NCI-H1694 treated with DMSO at 0.1 percent for 48 hours (cell line): ENCODE measurements at places on chromosomes 12 and 14.

GRCh38 chr12:124147575-124147974 is 147.3 kb upstream of the RFLNA start:
- no peak for DNase-seq

DNA sequence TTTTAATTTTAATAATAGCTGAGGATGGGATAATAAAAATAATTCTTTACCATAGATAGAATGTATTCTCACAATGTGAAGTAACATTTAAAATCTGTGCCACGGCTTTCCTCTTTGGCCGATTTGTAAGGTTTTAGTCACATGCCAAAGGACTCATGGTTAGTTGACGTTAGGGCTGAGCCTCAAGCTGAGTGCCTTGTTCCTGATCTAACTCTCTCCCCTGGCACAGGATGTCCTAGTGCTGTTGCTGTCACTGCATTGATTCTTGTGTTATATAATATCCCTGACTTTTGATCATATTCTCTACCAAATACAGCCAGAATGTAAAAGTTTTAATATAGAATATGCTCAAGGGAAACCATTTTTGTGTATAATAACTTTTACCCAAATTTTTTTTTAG is 144.3 kb downstream of the PELI2 start:
- no peak for DNase-seq

DNA sequence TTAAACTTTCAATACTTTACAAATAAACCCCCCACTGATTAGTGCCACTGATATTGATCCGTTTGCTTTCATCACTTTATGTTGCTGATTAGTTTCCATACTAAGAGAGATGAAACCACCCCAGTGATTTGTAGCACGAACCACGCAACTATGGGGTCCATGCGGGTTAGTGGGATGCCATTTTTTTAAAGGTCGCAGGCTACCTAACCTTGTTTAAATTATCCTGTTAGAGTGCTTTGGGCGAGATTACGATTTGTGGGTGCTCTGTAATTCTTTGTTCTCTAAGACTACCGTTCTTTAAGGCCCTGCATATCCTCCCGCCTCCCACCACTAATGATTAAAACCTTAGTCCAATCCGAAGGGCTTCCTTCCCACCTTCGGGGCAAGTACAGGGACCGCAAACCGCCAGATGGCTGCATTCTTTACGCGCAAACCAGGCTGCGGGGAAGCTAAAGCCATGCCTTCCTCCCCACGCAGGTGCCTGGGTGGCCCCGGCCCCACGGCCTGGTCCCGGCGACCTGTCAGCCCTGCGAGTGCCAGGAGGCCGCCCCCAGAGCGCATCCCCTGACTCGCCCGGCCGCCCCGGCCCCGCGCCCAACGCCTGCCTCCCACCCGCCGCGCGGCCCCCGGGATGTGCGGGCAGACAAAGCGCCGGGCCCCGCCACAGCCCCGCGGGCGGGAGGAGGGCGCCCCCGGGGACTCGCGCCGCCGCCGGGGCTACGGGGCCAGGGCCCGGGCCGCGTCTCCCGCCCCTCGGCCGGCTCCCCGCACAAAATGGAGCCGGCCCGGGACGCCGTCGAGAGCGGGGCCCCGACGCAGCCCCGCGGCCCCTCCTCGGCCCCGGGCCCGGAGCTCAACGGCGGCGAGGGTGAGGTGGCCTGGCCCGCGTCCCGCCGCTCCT is 759 bp downstream of the NFYB start:
- DNase-seq, result peak; percentile 28

DNA sequence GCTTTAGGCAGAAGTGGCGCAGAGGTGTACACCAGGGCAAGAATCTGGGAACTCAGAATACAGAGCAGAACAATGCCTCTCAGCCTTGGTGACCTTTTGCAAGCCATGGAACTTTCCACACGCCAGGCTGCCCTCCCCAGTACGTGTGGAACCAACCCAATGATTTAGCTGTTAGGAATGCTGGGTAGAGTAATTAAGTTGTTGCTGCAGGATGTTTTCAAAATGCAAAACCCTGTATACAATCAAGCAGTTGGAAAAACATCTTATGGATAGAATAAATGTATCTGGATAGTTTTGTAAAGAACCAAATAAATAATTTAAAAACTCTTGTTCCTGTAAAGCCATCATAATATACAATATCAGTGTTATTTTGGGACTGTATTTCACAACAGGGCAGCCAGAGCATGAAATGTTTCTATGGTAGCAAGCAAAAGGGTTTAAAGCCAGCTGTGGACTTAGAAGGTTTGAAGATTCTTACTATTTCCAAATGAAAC is 19.4 kb downstream of the PPP1R36 start:
- no peak for DNase-seq

- no peak for DNase-seq
These were observed 106.8 kb upstream of the RTL1 start for GRCh38 chr14:101010293-101010692.

- no peak for DNase-seq
These were observed 58.9 kb downstream of the GRIP1 start for GRCh38 chr12:66620026-66620425.

DNA sequence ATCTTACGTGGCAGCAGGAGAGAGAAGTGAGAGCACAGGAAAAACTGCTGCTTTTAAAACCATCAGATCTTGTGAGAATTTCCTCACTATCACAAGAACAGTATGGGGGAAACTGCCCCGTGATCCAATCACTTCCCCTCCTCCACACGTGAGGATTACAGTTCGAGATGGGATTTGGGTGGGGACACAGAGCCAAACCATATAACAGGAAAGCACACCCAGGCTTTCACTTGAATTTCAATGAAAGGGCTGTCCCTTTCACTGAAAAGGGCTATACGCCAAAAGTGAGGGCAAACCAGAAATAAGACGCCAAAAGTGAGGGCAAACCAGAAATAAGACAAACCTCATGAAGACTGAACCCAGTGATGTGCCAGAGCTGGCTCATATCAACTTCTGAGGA is 22.8 kb upstream of the TMEM233 start:
- no peak for DNase-seq

- DNase-seq, result no peak
These were observed 2.2 kb downstream of the NCKAP5L start for GRCh38 chr12:49825971-49826421.

DNA sequence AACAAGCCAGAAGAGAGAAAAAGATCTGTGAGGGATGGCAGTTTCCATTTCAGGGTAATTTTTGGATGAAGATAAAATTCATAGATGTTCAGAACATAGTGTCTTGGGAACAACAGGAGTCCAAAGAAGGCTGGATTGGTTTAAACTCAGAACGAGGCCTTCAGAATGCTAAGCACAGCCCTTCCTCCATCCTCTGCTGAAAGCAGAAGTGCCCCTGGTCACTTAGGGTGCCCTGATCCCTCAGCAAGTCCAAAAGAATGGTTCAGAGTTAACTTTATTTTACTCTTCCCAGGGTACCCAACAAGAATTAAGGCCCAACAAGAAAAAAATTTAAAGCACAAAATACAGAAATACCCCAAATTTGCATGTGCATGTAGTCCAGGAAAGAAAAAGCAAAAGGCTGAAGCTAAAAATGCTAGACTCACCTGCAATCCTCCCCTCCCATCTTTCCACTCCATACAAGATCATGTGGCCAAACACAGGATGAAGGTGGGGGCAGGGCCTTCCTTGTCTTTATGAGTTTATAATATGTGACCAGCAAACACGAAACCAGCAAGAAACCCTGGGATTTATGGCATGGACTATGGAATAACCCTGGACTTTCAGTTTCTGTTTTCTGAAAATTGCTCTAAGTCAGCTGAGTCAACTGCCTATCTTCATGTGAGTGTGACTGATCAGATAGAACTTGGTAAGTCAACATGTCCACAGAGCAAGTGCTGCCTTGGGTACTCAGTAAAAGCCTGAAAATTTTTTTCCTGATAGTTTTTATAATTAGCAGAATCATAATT is 21.2 kb downstream of the MAX start:
- DNase-seq, result no peak

DNA sequence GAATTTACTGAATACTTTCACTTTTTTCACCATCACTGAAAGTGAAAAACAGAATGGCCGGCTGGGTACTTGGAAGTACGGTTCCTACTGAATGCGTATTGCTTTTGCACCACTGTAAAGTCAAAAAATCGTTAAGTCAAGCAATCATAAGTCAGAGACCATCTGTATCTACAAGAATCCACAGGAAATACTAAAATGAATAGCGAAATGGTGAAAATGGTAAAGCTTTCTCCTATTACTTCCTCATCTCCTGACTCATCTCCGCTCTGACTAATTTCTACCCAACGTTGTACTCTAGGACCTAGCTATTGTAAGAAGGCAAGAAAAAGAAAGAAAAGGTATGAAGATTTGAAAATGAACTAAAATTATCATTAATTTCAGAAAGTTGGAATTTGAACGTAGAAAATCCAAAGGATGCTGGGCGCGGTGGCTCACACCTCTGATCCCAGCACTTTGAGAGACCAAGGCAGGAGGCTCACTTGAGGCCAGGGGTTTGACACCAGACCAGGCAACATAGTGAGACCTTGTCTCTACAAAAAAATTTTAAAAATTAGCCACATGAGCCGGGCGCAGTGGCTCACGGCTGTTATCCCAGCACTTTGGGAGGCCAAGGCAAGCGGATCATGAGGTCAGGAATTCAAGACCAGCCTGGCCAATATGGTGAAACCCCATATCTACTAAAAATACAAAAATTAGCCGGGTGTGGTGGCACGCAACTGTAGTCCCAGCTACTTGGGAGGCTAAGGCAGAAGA is 5.3 kb upstream of the CDCA4 start:
- no peak for DNase-seq

- DNase-seq, result no peak
These were observed 11.7 kb upstream of the ASB8 start for GRCh38 chr12:48169011-48169410.

GRCh38 chr14:94028450-94028826 is 2.3 kb downstream of the OTUB2 start:
- DNase-seq, result no peak

DNA sequence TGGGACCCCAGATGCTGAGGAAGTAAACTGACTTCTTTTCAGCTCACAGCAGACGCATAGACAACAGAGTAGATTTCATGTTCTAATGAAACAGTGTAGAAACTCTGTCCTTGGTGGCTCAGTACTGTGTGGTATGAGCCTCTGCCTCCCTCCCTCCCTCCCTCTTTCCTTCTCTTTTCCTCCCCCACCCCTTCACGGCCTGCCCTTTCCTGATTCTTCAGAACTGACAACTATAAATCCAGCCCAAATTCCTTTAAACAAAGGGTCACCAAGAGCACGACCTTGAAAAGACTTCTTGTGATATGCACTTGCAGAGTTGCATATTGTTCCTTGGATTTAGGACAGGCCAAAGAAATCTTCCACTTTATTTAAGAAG is 164.0 kb downstream of the ETV6 start:
- DNase-seq, result no peak

GRCh38 chr12:55997535-55997859 is 421 bp downstream of the SUOX start:
- DNase-seq, result no peak

- DNase-seq, result peak; percentile 50
These were observed 3.7 kb upstream of the CLBA1 start for GRCh38 chr14:104981699-104982541.

GRCh38 chr12:84038242-84038641 is 874.4 kb downstream of the SLC6A15 start:
- no peak for DNase-seq

DNA sequence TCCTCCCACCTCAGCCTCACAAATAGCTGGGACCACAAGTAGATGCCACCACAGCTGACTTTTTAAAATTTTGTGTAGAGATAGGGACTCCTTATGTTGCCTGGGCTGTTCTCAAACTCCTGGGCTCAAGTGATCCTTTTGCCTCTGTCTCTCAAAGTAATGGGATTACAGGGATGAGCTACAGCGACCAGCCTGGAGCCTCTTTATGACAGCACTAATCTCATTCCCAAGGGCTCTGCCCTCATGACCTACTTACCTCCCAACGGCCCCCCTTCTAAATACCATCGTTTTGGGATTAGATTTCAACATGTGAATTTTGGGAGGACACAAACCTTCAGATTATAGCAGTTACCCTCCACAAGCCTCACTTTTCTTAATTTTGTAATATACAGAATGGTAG is 150.6 kb upstream of the FUT8 start:
- DNase-seq, result no peak

- no peak for DNase-seq
These were observed 56.4 kb downstream of the PITPNM2 start for GRCh38 chr12:123094349-123095077.

- peak; percentile 70 for DNase-seq
These were observed 20.3 kb upstream of the TMX1 start for GRCh38 chr14:51219473-51220448.

DNA sequence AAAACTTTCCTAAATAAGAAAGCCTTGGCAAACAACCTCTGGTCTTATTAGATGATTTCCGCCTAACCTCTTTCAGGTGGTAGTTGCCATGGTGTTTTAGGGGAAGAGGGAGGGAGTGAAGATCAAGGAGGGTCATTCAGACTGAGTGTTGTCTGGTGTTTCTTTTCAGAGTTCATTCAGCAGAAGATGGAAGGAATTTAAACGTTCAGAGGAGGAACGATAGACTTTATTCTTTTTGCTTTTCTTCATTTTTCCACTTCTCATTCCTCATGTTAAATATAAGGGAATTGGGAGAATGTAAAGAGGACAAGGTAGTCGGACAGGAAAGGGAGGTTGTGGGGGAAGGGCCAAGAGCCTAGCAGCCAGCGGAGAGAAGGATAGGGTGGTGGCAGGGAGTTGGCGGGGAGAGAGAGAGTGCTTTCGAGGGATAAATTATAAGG is 17.4 kb upstream of the SALL2 start:
- DNase-seq, result peak; percentile 61

DNA sequence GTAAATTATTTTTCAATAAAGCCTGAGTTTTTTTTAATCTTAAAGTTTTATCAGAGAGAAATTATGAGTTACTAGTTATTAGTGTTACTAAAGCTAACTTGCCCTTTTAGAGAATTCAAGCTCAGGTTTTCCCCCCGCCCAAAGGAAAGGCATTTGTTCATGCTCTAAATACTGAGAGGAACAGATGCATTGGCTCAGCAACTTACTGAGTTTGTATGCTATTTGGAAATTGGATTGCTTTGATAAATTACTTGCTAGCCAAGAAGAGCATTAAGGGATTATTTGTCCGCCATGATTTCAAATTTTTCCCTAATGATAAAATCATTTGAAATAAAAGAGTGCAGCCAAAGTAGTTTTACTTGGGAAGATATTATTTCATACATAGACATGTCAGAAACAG is 149.4 kb downstream of the METTL25 start:
- DNase-seq, result no peak
